Mesenchymal stem cell (in vitro differentiated cells and primary cell): ENCODE measurements at places on chromosomes 2 and 18.

GRCh38 chr2:25362434-25363145 lies 20.9 kb upstream of the DNMT3A start:
- H3K36me3 ChIP-seq = no peaks in the 10 kb centered on the region
- DNase-seq = no peak
- peaks cover 5% of the 10 kb centered on the region for H3K4me1 ChIP-seq
- H3K27ac ChIP-seq = no peak overlapping the region
- no peaks in the 10 kb centered on the region for H3K27me3 ChIP-seq
- peak overlapping the region; percentile 76 for H3K4me3 ChIP-seq

GRCh38 chr2:21466341-21466927 lies 342.7 kb downstream of the TDRD15 start:
- H3K4me3 ChIP-seq = no peak overlapping the region
- H3K27me3 ChIP-seq = no peaks in the 10 kb centered on the region
- no peak overlapping the region for H3K27ac ChIP-seq
- peak; percentile 67 for DNase-seq
- no peaks in the 10 kb centered on the region for H3K4me1 ChIP-seq
- H3K36me3 ChIP-seq = no peaks in the 10 kb centered on the region

- H3K4me1 ChIP-seq = peaks cover 1% of the 10 kb centered on the region
- DNase-seq = peak; percentile 82
- H3K27ac ChIP-seq = peak overlapping the region; percentile 98
- H3K27me3 ChIP-seq = no peaks in the 10 kb centered on the region
- no peaks in the 10 kb centered on the region for H3K36me3 ChIP-seq
These were observed 260.8 kb downstream of the RDH14 start for GRCh38 chr2:18299423-18300212.

- no peaks in the 10 kb centered on the region for H3K4me1 ChIP-seq
- H3K27ac ChIP-seq = no peak overlapping the region
- no peak for DNase-seq
- H3K27me3 ChIP-seq = peaks cover 8% of the 10 kb centered on the region
- H3K4me3 ChIP-seq = no peak overlapping the region
These were observed 261.7 kb downstream of the PDE11A start for GRCh38 chr2:177810906-177811305.

GRCh38 chr2:42225573-42225972 lies 56.4 kb downstream of the EML4 start:
- H3K27ac ChIP-seq = no peak overlapping the region
- H3K4me3 ChIP-seq = no peak overlapping the region
- peaks cover 3% of the 10 kb centered on the region for H3K4me1 ChIP-seq
- H3K27me3 ChIP-seq = no peaks in the 10 kb centered on the region
- no peak for DNase-seq

DNA sequence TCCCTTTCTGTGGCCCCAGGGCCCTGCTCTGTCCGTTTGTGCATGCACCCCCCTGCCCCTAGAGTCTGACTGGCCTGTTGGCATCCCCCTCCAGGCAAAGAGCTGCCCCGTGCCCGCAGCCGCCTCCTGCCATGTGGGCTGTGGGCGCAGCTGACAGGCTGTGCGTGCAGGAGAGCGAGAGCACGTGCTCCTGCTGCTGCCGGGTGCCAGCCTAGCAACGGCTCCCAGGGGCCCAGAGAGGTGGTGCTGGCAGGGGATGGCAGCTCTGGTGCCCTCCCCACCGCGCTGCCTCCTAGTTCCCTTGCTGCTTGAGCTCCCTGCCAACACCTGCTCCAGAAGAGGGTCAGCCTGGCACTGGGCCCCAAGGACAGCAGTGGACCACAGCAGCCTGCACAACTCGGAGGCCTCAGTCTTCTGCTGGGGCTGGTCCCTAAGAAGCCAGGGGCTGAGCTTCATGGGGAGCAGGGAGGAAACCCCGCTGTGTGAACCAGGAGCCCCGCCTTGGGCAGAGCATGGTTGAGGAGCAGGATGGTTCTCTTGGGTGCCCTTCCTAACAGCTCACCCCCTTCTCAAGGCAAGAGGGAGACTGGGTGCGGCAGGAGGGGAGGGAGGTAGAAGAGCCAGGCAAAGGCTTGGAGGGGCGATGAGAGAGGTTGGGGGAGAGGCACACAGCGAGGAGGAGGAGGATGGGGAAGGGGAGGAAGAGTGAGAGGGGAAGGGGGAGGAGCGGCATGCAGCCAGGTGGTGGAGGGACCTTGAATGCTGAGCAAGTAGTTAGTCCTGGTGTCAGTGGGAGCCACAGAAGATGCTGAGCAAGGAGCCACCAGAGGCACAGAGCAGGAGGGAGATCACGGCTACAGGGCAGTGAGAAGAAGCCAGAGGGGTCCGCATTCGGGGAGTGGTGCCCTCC lies 23.8 kb upstream of the PTMA start:
- H3K36me3 ChIP-seq = no peaks in the 10 kb centered on the region
- H3K4me1 ChIP-seq = peaks cover 16% of the 10 kb centered on the region
- H3K4me3 ChIP-seq = no peak overlapping the region
- no peak for DNase-seq
- H3K27ac ChIP-seq = no peak overlapping the region
- H3K27me3 ChIP-seq = no peaks in the 10 kb centered on the region

- no peaks in the 10 kb centered on the region for H3K36me3 ChIP-seq
- H3K27ac ChIP-seq = no peak overlapping the region
- H3K27me3 ChIP-seq = peaks cover 56% of the 10 kb centered on the region
These were observed 32.2 kb downstream of the ZBTB7C start for GRCh38 chr18:48376934-48377333.

- H3K27ac ChIP-seq = no peak overlapping the region
- peaks cover 28% of the 10 kb centered on the region for H3K27me3 ChIP-seq
- H3K4me1 ChIP-seq = peaks cover 3% of the 10 kb centered on the region
These were observed 57.2 kb downstream of the NGEF start for GRCh38 chr2:232955856-232956255.

- no peak overlapping the region for H3K4me3 ChIP-seq
- no peak for DNase-seq
- no peaks in the 10 kb centered on the region for H3K27me3 ChIP-seq
- no peak overlapping the region for H3K27ac ChIP-seq
- no peaks in the 10 kb centered on the region for H3K36me3 ChIP-seq
These were observed 1.6 kb upstream of the GPR17 start for GRCh38 chr2:127644066-127645025.

DNA sequence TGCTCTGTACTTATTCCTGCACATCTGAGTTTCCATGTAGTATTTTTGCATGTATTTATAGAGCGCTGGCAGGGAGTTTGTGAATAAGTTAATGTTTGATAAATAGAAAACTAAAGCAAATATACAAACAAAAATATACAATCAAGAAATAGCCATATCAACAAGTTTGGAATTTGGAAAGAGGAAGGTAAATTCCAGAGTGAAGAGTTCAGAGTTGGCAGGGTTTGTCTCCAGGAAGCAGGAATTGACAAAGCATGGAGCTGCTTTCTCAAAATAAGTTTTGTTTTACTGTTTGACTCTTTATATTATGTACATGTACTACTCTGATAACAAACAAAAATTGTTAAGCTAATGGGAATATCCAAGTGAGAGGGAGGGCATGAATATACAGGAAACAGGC lies 80.3 kb downstream of the SPOPL start:
- no peaks in the 10 kb centered on the region for H3K27me3 ChIP-seq
- no peak for DNase-seq
- no peaks in the 10 kb centered on the region for H3K4me1 ChIP-seq
- no peak overlapping the region for H3K27ac ChIP-seq

DNA sequence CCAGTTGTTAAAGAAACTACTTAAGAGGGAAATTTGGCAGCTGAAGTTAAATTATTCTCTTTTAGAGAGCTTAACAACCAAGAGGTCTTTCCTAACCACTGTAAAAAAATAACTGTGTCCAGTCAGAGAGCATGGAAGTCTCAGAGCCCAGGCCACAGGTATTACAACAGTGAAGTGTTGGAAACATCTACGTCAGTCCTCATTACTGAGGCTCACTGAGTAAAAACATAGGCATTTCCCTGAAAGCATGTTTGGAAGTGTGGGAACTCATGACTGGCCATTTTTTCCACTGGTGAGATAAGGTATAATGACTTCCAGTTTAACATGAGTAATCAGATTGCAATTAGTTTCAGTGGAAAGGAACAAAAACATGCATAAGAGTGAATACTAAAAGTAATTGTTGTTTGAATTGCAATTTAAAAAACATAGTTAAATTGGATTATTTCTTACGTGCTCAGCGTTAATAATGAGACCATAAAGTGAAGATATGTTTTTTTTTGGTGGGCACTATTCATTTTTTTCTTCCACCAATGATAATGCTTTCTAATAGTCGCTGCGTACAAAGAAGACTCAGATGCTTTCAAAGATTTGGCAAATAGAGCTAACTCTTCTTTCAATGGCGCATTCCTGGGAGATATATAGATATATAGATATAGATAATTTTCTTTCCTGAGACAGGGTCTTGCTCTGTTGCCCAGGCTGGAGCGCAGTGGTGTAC lies 60.8 kb downstream of the EFEMP1 start:
- peak overlapping the region; percentile 45 for H3K27ac ChIP-seq
- DNase-seq = peak; percentile 100
- no peaks in the 10 kb centered on the region for H3K27me3 ChIP-seq
- peaks cover 24% of the 10 kb centered on the region for H3K36me3 ChIP-seq
- no peak overlapping the region for H3K4me3 ChIP-seq
- H3K4me1 ChIP-seq = peaks cover 2% of the 10 kb centered on the region

DNA sequence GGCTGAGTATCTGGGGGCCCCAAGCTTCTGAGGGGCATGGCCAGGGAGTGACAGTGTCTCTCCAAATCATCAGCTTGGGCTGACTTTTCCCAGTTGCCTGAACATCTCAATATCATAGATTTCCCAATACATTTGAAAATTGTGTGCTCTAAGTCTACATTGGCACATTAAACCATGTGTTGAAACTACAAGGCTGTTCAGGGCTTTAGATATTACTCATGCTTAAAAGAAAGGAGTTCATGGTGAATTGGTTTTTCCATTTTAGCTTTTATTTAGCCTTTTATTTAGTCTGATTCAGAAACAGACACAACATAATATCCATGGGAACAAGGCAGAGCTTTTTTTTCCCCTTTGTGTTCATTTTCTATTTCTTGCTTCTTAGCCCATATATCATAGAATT lies 49.9 kb upstream of the GALR1 start:
- H3K4me3 ChIP-seq = no peak overlapping the region
- DNase-seq = no peak
- H3K27me3 ChIP-seq = no peaks in the 10 kb centered on the region
- H3K27ac ChIP-seq = no peak overlapping the region
- peaks cover 7% of the 10 kb centered on the region for H3K4me1 ChIP-seq
